NCI-H748 treated with DMSO at 0.1 percent for 48 hours (cell line): ENCODE measurements at places on chromosomes 3 and 15.

DNA sequence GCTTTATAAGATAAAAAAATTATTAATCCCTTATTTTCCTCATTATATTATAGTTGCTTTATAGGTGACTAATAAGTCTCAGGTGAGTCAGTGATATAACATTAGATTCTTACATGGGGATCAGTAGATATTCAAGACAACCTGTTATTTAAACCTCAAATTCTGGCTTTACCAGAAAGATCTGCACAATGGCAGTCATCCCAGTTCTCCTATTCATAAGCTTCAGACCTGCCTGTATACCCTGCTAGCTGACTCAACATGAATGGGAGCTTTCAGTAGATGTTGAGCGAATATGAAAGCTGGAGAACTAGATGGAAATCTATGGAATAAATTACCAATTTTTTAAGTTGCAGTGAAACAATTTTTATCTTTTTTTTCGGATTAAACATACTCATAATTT is 20.5 kb upstream of the CCDC54 start:
- no peak for DNase-seq

DNA sequence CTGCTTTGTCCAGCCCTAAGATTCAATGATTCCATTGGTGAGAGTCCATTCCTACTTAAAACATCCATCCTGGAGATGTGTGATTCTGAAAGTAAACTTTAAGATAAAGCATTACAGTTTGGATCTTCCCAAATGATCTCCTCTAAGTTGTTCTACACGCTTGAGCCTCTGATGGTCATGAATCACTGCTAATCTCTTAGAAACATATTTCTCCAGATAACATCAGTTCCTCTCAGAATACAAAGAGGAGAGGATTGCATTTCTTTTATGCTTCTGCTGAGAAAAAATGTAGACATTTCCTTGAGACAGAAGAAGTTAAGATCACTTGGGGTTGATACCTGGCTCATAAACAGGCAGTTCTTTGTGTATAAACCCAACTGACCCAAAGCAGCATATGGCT is 281.2 kb upstream of the DPH6 start:
- DNase-seq, result no peak

DNA sequence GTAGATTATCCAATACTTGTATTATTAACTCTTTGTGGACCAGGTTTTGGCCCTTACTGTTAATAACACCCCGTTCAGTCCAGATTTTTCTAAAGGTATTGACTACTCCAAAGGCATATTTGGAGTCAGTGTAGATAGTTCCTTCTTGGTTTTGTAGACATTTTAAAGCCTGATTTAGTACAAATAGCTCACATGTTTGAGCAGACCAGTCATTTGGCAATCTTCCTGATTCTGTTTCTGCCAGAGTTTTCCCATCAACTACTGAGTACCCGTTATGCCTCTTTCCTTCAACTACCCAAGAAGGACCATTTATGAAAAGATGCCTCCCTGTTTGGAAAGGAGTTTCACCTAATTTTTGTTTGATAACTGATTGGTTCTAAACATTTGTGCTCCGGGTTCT is 82.0 kb downstream of the CHCHD4 start:
- no peak for DNase-seq

DNA sequence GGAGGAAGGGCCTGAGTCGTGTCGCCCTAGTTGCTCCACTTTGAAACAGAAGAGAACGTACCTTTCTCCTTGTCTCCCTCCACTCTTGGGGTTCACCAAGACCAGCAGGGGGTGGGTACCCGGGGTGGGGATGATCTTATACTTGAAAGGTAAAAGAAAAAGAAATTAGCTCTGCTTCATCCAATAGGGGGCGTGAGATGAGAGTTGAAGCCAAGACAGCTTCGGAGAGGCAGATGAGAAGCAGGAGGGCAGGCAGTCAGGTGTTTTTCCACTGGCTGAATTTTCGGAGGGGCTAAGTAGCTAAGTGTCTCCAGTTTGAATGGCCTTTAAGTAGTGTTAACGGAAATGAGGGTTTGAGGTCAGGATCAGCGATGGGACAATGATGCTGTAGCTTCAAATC is 100.4 kb downstream of the DGKG start:
- DNase-seq, result no peak

- DNase-seq, result no peak
These were observed 2.0 kb upstream of the SLC26A6 start for GRCh38 chr3:48637305-48637704.
